ENCODE measurements at places on chromosomes 13 and 19.

- H3K36me3 ChIP-seq = peaks cover 37% of the 10 kb centered on the region
- H3K4me1 ChIP-seq = peaks cover 29% of the 10 kb centered on the region
- H3K27ac ChIP-seq = peak overlapping the region; percentile 92
- peak overlapping the region; percentile 6 for H3K4me3 ChIP-seq
Observed at GRCh38 chr19:47729468-47729798, 15.9 kb upstream of the NOP53 start.

DNA sequence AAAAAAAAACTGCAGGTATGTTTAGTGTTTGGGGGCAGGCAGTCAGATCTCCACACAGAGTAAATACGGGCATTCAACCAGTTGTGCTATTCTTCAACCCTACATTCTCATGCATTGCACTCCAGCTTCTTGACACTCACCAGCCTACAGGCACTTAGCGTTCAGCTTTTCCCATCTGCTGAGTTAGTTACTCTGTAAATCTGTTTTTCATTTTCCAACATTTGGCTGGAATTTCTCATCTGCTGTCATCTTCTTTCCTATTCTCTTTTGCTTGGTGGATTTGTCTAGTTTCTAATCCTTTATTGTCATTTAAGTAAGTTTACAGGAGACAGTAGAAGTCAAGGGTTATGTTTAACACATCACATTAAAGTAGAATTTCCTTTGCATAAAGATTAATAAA is 1318.9 kb downstream of the OLFM4 start:
- no peaks in the 10 kb centered on the region for H3K27me3 ChIP-seq
- no peaks in the 10 kb centered on the region for H3K36me3 ChIP-seq
- no peak overlapping the region for H3K27ac ChIP-seq
- H3K4me1 ChIP-seq = no peaks in the 10 kb centered on the region

DNA sequence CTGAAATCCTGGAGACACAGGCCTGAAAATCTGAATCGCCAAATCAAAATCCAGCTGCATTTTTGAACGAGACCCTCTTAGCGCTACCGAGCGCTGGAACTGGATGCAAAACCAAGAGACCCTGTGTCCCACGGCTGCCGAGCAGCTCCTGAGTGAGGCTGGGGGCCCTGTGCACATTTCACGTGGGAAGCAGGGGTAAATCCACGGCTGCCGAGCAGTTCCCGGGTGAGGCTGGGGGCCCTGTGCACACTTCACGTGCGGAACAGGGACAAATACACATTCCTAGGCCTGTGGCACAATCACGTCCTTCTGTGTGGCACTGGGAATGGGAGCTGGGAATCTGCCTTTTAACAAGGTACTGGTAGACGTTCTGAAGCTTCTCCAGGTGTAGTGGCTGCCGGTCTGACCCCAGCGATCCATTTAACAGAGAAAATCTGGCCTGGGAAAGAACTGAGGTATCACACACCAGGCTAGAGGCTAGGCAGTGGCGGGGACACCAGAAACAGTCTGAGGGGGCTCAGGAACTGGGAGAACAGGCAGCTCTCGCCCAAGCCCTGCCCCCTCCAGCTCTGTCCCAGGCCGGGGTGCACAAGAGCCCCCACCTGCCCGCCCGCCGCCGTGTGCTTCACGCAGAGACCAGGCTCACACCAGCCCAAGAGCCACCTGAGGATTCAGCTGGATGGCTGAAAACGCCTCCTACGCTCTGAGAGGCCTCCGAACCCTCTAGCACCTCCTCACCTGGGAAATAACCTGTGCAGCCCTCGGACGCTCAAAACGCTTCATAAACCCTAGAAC is 11.0 kb upstream of the C2CD4C start:
- H3K27ac ChIP-seq = no peak overlapping the region
- H3K4me3 ChIP-seq = no peak overlapping the region
- no peaks in the 10 kb centered on the region for H3K27me3 ChIP-seq
- no peaks in the 10 kb centered on the region for H3K4me1 ChIP-seq
- H3K36me3 ChIP-seq = no peaks in the 10 kb centered on the region

DNA sequence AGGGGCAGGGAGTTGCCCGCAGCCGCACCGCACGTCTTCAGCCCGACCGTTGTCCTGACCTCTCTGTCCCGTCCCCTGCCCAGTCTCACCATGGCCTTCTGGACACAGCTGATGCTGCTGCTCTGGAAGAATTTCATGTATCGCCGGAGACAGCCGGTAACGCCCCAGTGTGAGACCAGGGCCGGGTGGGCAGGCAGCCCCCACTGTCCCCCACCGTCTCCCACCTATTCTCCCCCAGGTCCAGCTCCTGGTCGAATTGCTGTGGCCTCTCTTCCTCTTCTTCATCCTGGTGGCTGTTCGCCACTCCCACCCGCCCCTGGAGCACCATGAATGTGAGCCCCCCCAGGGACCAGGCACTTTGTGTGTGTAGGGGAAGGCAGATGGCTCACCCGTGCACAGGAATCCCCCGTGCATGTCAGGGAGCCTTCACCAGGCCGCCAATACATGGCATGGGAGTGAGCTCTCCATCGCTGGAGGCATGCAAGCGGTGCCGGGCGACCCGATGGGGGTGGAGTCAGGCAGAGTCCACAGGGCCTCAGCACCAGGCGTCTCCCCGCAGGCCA is 1.4 kb downstream of the ABCA7 start:
- H3K4me3 ChIP-seq = peak overlapping the region; percentile 26
- DNase-seq = no peak
- peaks cover 15% of the 10 kb centered on the region for H3K36me3 ChIP-seq
- H3K27ac ChIP-seq = no peak overlapping the region
- no peaks in the 10 kb centered on the region for H3K27me3 ChIP-seq

DNA sequence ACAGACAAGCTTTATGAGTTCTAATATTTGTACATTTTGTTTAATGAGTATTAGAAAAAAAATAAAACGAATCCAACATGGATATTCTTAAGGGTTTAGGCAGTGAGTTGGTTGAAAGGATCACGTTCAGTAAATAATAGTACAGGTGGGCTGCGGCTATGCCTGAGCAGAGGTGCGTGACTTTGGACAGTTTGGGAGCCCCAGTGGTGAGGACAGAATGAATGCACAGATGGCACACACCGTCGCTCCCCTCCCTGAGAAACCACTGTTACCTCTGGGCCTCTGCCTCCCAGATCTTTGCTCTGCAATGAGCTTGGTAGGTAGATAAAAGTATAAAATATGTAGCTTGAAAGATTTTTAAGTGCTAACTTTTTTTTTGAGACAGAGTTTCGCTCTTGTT is 153.3 kb downstream of the SIPA1L3 start:
- DNase-seq = no peak
- no peaks in the 10 kb centered on the region for H3K36me3 ChIP-seq
- no peak overlapping the region for H3K27ac ChIP-seq
- H3K27me3 ChIP-seq = no peaks in the 10 kb centered on the region
- peaks cover 4% of the 10 kb centered on the region for H3K4me1 ChIP-seq
- H3K4me3 ChIP-seq = no peak overlapping the region

GRCh38 chr19:44807162-44807561 is 1.7 kb upstream of the BCAM start:
- DNase-seq = no peak
- no peaks in the 10 kb centered on the region for H3K36me3 ChIP-seq
- no peaks in the 10 kb centered on the region for H3K27me3 ChIP-seq
- H3K4me3 ChIP-seq = no peak overlapping the region

- H3K27me3 ChIP-seq = no peaks in the 10 kb centered on the region
- no peak overlapping the region for H3K27ac ChIP-seq
- H3K36me3 ChIP-seq = no peaks in the 10 kb centered on the region
- no peak overlapping the region for H3K4me3 ChIP-seq
- H3K4me1 ChIP-seq = no peaks in the 10 kb centered on the region
- no peak for DNase-seq
Observed at GRCh38 chr13:111792956-111793355, 274.0 kb upstream of the SOX1 start.

GRCh38 chr13:50377726-50378270 is 362.6 kb downstream of the KCNRG start:
- DNase-seq = no peak
- no peak overlapping the region for H3K4me3 ChIP-seq
- no peaks in the 10 kb centered on the region for H3K27me3 ChIP-seq
- no peaks in the 10 kb centered on the region for H3K4me1 ChIP-seq
- H3K27ac ChIP-seq = no peak overlapping the region
- no peaks in the 10 kb centered on the region for H3K36me3 ChIP-seq

- DNase-seq = no peak
- no peaks in the 10 kb centered on the region for H3K36me3 ChIP-seq
- no peaks in the 10 kb centered on the region for H3K27me3 ChIP-seq
- H3K4me3 ChIP-seq = no peak overlapping the region
- no peak overlapping the region for H3K27ac ChIP-seq
- no peaks in the 10 kb centered on the region for H3K4me1 ChIP-seq
Observed at GRCh38 chr13:35826626-35827254, 304.4 kb downstream of the DCLK1 start.
